ENCODE measurements at places on chromosomes 12 and 14.

DNA sequence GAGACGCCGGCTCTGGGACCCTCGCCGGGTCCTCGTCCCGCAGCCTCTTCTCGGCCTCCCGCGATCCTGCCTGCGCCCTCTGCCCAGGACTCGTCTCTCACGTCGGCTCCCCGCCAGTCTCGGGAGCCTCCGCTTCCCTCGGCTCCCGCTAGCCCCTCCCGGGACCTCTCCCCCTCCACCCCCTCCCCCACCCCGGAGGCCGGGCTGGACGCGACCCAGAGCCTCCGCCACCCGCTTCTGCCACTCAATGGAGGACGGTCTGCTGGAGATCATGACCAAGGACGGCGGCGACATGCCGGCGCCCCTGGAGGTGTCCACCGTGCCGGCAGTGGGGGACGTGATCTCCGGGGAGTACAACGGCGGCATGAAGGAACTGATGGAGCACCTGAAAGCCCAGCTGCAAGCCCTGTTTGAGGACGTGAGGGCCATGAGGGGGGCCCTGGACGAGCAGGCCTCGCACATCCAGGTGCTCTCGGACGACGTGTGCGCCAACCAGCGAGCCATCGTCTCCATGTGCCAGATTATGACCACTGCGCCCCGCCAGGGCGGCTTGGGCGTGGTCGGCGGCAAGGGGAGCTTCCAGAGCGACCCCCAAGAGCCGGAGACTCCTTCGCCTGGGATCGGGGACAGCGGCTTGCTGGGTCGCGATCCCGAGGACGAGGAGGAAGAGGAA is 568 bp downstream of the CCDC184 start:
- DNase-seq = no peak

DNA sequence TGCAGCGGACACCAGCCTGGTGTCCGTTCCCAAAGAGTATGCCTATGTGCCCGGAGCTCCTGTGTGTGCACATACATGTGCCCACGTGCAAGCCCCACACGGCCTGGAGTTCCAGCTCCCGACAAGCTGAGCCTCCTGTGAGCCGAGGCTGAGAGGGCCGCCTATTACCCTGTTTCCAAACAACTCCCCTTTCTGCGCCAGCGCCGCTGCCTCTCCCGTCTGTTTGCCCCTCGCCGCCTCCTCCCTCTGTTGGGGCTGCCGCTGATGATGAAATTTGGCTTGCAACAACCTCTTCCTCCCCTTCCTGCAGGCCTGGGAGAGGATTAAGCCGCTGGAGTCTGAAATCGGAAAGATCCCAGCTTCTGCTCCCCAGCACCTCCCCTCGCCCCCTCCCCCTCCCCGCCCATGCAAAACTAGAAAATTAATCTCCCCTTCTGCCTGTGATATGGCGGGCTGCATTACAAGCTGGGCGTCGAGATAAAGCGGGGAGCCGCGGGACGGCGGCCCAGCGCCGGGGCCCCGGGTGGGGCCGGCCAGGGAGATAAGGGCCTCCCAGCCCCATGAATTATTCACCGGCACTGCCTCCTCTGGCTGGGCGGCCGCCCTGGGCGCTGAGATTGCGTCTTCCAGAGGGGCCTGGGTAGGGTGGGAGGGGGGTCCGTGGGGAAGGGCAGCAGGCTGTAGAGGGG is 6.8 kb upstream of the ASIC1 start:
- no peak for DNase-seq

DNA sequence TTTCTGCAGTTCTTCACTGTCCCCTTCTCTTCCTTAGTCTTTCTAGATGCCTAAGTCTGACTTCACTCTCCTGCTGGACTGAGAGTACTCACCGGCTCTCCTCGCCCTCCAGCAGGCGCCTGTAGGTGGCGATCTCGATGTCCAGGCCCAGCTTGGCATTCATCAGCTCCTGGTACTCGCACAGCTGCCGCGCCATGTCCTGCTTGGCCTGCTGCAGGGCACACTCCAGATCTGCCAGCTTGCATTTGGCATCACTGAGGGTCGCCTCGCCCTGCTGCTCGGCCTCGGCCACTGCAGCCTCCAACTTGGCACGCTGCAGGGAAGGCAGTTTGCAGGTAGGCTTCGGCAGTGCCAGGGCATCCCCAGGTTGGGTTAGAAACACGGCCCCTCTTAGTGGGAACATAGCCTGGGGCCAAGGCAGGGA is 5.2 kb downstream of the KRT84 start:
- peak; percentile 53 for DNase-seq

GRCh38 chr12:43158126-43158525 is 393.9 kb downstream of the ADAMTS20 start:
- no peak for DNase-seq
